Cerebellar cortex (tissue), 1 donor: ENCODE measurements at places on chromosomes 11 and 22.
A peak's percentile ranks its signal among the peaks of the same experiment; 100 is the strongest.

DNA sequence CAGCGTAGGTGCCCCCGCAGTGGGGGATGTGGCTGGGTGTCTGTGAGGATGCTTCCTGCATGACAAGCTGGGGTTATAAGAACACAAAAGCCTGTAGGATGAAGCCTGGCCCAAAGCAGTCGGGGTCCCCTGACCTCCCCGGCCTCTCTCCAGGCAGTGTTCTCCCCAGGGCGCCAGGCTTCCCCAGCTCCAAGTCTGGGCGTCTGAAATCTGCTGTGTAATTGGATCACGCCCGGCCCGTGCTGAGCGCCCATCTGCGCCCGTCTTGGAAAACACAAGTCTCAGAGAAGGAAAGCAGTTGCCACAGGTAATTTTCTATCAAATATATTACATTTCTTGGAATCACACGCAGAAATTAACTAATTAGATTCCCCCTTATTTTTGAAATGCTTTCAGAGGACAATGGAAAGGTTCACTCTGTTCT lies 233.3 kb downstream of the CTTN start:
- DNase-seq, result peak; percentile 53

- DNase-seq, result no peak
These were observed 10.5 kb downstream of the TXN2 start for GRCh38 chr22:36470994-36471331.

DNA sequence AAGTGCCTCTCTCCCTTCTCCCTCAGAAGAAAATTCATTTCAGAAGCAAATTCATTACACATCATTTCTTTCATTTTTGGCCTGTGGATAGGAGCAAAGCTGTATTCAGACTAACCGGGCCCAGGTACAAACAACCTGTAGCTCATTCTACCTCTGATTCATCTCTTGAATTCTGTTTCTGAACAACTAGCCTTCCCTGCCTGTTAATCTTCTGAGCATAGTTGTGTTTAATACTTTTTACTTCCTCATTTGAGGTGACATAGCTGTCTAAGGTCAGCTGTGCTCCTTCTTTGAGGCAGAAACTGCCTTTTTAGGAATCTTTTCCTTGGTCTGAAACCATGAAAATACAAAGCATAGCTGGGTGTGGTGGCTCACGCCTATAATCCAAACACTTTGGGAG lies 12.6 kb upstream of the IL18BP start:
- no peak for DNase-seq

GRCh38 chr11:96272529-96273222 lies 70.3 kb downstream of the MAML2 start:
- no peak for DNase-seq

DNA sequence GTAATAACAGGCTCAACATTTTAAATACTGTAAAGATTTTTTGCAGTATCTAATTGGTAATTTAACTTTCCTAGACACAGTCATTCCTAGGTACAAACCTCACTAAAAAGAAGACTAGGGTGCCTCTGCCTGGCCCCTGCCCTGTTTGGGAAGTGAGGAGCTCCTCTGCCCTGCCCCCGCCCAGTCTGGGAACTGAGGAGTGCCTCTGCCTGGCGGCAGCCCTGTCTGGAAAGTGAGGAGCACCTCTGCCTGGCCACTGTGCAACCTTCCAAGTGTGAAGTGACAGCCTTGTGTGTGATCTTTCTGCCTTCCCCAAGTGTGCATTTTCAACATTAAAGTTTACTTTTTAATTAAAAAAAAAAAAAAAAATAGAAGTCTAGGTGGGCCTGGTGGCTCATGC lies 4.2 kb downstream of the CHORDC1 start:
- no peak for DNase-seq

GRCh38 chr11:120056301-120057027 lies 81.4 kb downstream of the TRIM29 start:
- no peak for DNase-seq

DNA sequence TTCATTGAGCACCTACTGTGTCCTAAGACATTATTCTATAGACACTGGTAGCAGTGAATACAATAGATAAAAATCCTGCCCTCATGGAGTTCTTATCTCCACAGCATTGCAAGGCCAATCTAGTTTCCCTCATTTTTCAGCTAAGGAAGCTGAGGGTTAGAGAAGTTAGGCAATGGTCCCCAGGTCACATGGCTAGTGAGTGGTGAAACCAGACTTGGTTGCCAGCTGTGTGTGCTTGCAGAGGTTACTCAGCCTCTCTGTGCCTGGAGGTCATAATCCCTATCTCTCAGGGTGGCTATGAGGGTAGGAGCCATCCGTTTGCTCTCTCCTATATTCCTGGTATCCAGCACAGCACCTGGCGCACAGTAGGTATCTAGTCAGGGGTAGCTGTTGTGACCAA lies 147.7 kb upstream of the SEZ6L start:
- no peak for DNase-seq

DNA sequence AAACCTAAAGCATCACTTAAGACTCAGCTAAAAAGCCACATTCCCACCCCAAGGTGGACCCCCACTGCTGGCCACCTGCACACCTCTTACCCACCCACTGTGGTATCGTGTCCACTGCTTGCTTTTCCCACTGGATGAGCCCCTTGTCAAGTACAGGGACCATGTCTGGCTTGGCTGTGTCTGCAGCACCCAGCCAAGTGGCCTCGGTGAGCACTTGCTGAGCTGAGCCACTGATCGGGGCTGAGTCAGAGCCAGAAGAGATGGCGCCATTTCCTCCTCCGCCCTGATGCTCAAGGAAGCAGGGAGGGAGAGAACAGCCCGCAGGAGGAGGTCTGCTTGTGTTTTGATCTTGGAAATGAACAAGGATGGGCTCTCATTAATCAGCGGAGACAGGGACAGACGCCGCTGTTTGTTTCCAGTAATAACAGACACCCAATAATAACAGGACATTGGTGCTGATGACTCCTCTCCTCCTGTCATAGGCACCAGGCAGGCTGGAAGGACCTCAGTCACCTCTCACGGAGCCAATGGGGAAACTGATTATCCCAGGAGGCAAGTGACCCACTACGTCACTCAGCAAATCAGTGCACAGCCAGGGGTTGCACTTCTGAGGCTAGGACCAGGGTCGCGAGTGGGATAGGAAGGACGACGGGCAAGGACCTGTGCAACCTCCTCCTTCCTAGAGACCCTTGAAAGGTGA lies 85.2 kb upstream of the RTL6 start:
- DNase-seq, result no peak

GRCh38 chr11:113644605-113645004 lies 61.5 kb downstream of the TMPRSS5 start:
- DNase-seq, result no peak

DNA sequence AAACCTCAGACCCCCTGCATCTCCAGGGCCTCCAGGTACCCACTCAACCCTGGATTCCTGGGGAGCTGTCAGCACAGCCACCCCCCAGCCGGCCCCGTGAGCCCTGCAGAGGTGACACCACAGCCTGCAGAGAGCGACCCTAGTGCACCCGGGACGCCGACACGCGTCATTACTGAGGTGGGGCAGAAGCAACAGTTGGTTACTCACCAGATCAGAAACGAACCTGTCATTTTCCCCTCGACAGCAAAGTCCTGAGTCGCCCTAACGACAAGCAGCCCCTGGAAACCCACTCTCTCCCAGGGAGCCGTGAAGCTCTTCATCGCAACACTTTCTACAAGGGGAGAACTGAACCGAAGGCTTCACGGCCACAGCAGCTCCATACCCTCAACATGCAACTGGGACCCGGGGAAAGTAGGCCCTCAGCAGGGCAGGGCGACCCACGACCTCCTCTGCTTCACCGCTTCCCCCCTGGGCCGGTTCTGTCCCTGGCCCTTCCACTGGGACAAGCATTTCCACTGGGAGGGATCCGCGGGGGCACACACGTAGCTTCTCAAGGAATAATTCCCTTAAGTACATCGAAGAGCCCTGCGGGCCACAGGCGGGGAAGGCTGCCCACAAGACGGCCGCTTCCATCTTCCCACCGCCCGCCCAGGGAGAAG lies 1.6 kb downstream of the BRD1 start:
- DNase-seq, result no peak

- no peak for DNase-seq
These were observed 87.2 kb upstream of the NAV2 start for GRCh38 chr11:19625438-19625837.

DNA sequence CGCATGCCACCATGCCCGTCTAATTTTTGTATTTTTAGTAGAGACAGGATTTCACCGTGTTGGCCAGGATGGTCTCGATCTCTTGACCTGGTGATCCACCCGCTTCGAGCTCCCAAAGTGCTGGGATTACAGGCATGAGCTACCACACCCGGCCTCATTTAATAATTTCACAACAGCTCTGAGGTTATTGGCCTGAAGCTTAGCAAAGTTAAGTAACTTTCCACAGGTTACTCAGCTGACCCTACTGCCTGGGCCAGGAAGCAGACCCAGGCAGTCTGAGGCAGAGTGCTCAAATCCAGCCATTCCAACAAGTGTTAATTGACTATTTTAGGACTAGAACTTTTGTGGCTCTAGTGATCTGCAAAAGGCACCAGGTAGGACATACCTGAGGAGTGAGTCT lies 52.2 kb upstream of the L3MBTL2 start:
- no peak for DNase-seq

GRCh38 chr22:24037851-24038765 lies 27.0 kb downstream of the CABIN1 start:
- DNase-seq, result no peak

GRCh38 chr11:48005136-48005535 lies 24.8 kb downstream of the PTPRJ start:
- no peak for DNase-seq

DNA sequence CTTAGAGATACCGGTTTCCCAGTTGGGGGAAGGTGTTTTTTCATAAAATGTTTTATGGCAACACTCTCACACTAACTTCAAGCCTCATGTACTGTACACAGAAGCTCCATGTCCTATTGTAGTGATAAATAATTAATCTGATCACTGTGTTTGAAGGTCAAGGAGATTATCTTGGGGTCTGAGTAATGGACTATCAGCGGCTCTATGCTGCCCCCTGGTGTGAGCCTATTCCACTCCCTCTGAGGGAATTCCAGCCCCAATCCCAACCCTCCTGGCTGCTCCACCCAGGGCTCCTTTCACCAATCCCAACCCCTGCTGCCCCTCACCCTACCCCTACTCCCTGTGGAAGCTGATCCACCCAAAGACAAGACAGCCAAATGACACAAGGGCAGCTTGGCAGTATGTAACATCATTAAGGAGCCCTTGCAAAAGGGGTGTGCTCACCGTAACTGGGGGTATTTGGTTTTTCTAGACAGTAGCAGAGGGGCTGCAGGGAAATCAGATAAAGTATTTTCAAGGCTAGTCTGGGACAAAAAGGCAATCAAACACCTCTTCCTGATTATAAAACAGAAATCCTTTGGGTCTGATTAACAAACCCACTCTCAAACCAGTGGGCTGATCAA lies 22.3 kb downstream of the HPS4 start:
- DNase-seq, result peak; percentile 78

GRCh38 chr11:2933375-2934020 lies 4.3 kb upstream of the PHLDA2 start:
- DNase-seq, result no peak

- DNase-seq, result peak; percentile 90
These were observed 37.2 kb upstream of the TH start for GRCh38 chr11:2208691-2209369.

- no peak for DNase-seq
These were observed 49.3 kb downstream of the FBLN1 start for GRCh38 chr22:45552017-45552411.

- no peak for DNase-seq
These were observed 109.1 kb downstream of the KCNQ1 start for GRCh38 chr11:2553886-2554285.

DNA sequence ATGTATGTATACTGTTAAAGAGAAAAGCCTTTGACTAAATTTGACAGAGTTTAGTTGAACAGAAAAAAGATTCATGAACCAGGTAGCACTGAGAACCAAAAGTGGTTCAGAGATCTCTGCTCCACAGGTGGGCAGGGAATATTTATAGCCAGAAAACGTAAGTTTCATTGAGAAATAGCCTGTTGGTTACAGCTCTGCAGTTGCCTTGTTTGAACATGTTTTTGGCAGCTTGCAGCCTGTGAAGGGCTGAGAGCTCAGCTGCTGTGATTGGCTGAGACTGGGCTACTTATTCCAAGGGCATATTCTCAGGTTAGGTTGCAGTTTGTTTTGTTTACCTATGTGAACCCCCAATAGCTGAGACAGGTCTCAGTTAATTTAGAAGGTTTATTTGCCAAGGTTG lies 13.5 kb upstream of the ZNF74 start:
- no peak for DNase-seq

DNA sequence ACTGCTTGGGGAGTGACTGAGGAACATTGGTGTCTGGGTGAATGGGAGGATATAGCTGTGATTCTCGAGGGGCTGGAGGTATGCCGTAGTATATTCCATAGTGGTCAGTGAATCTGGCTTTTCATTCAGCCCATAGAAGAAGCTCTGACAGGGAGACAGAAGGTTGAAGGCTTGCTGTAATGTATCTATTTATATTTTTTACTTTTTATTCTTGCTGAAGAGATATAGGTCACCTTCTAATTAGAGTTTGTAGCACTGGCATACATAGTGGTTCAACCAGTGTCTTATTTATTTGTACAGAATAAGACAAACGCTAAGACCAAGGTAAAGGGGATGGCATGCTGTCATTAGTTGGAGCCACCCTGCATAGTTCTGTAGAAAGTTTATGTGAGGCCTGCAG lies 10.0 kb downstream of the TRIM44 start:
- DNase-seq, result no peak

DNA sequence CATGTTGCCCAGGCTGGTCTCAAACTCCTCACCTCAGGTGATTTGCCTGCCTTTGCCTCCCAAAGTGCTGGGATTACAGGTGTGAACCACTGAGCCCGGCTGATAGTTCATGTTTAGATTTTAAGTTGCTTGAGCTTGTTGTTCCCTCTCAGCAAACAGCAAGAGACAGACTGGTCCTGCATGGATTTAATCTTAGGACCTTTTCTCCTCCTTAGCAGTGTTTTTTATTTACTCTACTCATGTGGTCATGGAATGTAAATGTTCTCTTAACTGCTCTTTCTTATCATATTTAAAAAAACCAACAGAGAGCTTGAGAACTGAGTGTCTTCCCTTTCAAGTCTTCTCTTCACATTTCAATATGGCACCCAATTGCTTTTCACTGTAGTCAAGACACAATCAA lies 22.7 kb upstream of the PRDM10 start:
- no peak for DNase-seq

DNA sequence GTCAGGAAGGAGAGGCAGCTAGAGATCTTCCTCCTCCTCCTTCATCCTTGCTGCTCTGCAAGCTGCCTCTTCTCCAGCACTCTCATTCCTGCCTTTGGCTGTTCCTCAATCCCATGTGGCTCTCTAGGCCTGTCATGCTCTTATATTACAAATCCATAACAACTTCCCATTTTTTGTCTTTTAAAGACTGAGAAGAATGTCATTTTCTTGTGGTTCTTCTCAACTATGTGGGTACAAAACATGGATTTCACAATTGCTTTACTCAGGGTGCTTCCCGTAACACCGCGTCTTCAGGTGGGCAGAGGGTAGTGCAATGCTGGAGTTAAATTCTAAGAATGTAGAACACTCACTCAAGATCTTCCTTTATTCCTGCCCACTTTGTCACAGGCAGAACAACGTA lies 6.8 kb upstream of the CAT start:
- DNase-seq, result no peak

DNA sequence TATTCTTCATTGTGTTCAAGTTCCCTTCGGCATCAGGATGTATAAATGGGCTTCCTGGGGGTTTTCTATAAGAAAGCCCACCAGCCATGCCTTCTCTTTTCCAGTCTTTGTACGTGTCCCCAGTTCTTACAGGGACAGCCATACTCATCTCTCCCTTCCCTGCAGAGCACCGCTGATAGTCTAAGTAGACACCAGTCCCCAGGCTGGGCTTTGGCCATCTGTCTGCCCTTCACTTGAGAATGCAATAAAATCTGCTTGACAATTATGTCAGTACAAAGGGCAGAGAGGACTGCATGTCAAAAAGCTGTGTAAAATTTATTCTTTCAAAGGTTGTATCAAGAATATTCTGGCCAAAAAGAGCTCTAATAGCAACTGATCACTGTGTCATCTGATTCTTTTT lies 27.3 kb downstream of the NTM start:
- no peak for DNase-seq
